ENCODE measurements at places on chromosomes 2 and 18. TPM values are rescaled to one million over a fixed set of nuclear protein-coding genes. Genes with fewer than 3 reads are reported as not detected.

DNA sequence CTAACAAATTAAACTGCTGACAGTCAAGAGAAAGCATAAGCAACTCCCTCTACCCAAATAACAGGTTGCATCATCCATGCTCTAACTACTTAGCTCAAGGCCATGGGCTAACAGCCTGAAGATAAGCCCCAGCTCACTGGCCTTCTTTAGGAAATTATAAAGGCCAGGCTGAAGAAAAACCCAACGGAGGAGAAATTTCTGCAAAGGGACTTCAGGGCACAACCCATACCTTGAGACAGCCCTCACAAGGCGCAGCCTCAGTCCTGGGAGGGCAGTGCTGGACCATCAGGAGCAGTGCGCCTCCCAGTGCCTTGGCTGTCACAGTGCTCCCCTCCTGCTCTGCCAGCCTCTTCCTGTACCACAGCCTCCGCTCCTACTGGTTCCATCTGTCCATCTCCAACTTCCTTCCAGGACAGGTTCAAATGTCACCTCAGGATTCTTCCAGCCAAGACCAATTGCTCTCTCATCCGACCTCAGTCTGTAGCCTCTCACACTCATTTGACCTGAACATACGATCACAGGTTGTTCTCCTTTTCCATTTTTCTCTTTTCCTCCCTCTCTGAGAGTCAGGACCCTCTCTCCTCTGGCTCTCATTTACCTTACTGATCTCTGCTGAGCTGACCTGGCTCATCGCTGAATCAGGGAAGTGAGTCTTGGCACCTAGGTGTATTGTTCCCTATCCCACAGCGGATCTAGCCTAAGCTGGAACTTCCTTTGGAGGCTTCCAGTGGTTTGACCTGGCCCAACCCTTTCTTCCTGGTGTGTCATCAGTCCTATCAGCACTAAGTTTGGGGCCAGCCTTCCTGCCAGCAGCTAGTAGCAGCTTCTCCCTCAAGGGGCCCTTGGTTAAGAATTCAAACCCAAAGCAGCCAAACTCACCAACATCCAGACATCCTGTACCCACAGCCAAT, 1.9 kb downstream of the MCFD2 start:
- peak overlapping the region; percentile 95 for H3K27ac ChIP-seq
- peak; percentile 75 for DNase-seq
- H3K4me3 ChIP-seq = peak overlapping the region; percentile 99

GRCh38 chr2:150778828-150779227, 291.4 kb upstream of the RND3 start:
- no peaks in the 10 kb centered on the region for H3K4me1 ChIP-seq
- H3K36me3 ChIP-seq = no peaks in the 10 kb centered on the region
- H3K27ac ChIP-seq = no peak overlapping the region
- no peak for DNase-seq

GRCh38 chr2:101989740-101990460, 1.9 kb upstream of the IL1R2 start:
- H3K36me3 ChIP-seq = no peaks in the 10 kb centered on the region
- DNase-seq = no peak
- H3K4me3 ChIP-seq = no peak overlapping the region
- H3K27me3 ChIP-seq = peaks cover 57% of the 10 kb centered on the region
- peaks cover 9% of the 10 kb centered on the region for H3K4me1 ChIP-seq
- no peak overlapping the region for H3K27ac ChIP-seq

- DNase-seq = no peak
- H3K36me3 ChIP-seq = no peaks in the 10 kb centered on the region
- H3K4me1 ChIP-seq = no peaks in the 10 kb centered on the region
- no peak overlapping the region for H3K27ac ChIP-seq
- no peak overlapping the region for H3K4me3 ChIP-seq
- H3K27me3 ChIP-seq = peaks cover 2% of the 10 kb centered on the region
These were observed 107.2 kb upstream of the CAPN13 start for GRCh38 chr2:30914456-30914855.

- peak overlapping the region; percentile 91 for H3K27ac ChIP-seq
- peak overlapping the region; percentile 70 for H3K4me3 ChIP-seq
- peaks cover 42% of the 10 kb centered on the region for H3K4me1 ChIP-seq
- H3K36me3 ChIP-seq = no peaks in the 10 kb centered on the region
- peaks cover 16% of the 10 kb centered on the region for H3K27me3 ChIP-seq
These were observed 1.7 kb downstream of the RNU4ATAC start for GRCh38 chr2:121532347-121532766.

- H3K4me1 ChIP-seq = peaks cover 22% of the 10 kb centered on the region
- H3K27ac ChIP-seq = no peak overlapping the region
- no peak for DNase-seq
- H3K36me3 ChIP-seq = peaks cover 12% of the 10 kb centered on the region
- H3K27me3 ChIP-seq = no peaks in the 10 kb centered on the region
- no peak overlapping the region for H3K4me3 ChIP-seq
These were observed 11.7 kb downstream of the WDR7 start for GRCh38 chr18:56662902-56663301.

- no peaks in the 10 kb centered on the region for H3K27me3 ChIP-seq
- H3K36me3 ChIP-seq = peaks cover 23% of the 10 kb centered on the region
- H3K4me1 ChIP-seq = peaks cover 13% of the 10 kb centered on the region
- H3K27ac ChIP-seq = no peak overlapping the region
- no peak for DNase-seq
These were observed 120.3 kb upstream of the NFATC1 start for GRCh38 chr18:79275461-79275860.

Gene TAF1B
- total RNA-seq = 22.9 TPM

DNA sequence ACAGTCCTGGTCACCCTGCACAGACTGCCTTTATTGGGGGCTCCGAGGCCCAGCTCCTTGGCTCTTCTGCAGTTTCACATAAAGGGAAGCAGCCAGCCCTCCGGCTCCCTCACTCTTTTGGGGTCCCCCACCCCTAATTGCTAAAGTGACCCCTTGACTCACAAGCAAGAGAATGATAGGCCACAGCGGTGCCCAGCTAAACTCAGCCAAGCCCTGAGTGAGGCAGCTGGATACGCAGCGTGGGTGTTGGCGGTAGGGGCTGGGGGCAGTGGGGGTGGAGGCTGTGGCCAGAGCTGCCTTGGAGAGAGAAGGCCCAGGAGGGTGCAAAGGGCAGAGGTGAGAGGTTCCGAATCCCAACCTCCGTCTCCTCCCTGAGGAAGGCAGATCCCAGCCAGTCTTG, 25.5 kb upstream of the ALPP start:
- no peak overlapping the region for H3K27ac ChIP-seq
- H3K4me3 ChIP-seq = no peak overlapping the region
- H3K36me3 ChIP-seq = no peaks in the 10 kb centered on the region
- peaks cover 25% of the 10 kb centered on the region for H3K27me3 ChIP-seq
- DNase-seq = no peak

- H3K4me3 ChIP-seq = peak overlapping the region; percentile 96
- peaks cover 27% of the 10 kb centered on the region for H3K4me1 ChIP-seq
- peak overlapping the region; percentile 64 for H3K27ac ChIP-seq
- peaks cover 3% of the 10 kb centered on the region for H3K27me3 ChIP-seq
- peaks cover 29% of the 10 kb centered on the region for H3K36me3 ChIP-seq
- no peak for DNase-seq
These were observed 679 bp downstream of the PTMA start for GRCh38 chr2:231708773-231709635.

DNA sequence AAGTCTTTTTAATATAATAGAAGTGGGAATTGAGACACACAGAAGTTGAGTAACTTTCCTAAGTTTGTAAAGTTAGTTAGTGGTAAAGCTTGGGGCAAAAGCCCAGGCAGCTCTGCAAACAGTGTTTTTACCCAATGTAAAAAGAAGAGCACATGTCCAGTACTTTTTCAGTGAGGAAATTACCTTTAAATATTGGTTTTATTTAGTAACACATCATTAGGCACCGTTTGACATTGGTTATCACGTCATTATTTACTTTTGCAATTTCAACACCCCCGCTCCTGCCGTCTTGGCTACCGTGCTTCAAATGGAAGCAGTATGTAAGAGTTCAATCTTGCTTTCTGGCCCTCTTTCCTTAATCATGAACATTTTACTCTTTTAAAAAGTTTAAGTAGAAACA, 807.9 kb downstream of the EPHA4 start:
- DNase-seq = no peak
- no peak overlapping the region for H3K4me3 ChIP-seq
- H3K36me3 ChIP-seq = no peaks in the 10 kb centered on the region

DNA sequence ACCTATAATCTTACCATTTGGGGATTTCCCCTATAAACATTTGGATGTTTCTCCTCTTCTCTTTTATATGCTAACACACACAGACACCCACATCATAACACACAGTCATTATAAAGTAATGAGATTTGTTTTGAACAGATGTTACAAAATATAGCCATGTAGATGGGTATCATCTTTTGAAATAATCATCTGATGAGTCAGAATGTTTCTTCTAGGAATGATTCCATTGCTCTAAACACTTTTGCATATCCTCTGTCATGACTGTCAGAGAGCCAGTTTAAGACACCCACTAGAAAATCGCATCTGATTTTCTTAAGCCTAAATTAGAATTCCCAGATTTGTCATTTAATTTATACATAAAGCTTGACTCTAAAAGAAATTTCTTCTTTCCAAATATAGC, 442.6 kb downstream of the CMPK2 start:
- H3K36me3 ChIP-seq = no peaks in the 10 kb centered on the region
- H3K27me3 ChIP-seq = no peaks in the 10 kb centered on the region
- no peak overlapping the region for H3K27ac ChIP-seq
- DNase-seq = no peak
- H3K4me1 ChIP-seq = no peaks in the 10 kb centered on the region
- H3K4me3 ChIP-seq = no peak overlapping the region

Gene AOX1
- 44.5 TPM for total RNA-seq

DNA sequence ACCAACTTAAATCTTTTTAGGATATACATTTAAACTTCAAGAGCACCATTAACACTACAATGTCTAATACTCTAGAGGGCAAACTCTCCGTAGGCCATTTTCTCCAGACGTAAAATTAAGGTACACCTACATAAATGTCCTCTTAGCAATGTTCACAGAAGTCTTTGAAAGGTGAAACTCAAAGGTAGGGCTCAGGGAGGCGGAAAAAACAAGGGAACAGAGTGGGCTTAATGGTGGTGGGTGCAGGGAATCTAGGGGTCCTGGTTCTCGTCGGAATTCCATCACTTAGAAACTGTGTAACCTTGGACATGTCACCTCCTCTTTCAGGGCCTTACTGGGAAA, 668 bp downstream of the NFU1 start:
- peaks cover 26% of the 10 kb centered on the region for H3K4me1 ChIP-seq
- no peaks in the 10 kb centered on the region for H3K27me3 ChIP-seq
- DNase-seq = no peak
- H3K4me3 ChIP-seq = peak overlapping the region; percentile 99

GRCh38 chr2:239710953-239711861, 310.4 kb upstream of the HDAC4 start:
- H3K4me1 ChIP-seq = no peaks in the 10 kb centered on the region
- H3K36me3 ChIP-seq = peaks cover 23% of the 10 kb centered on the region
- H3K4me3 ChIP-seq = no peak overlapping the region
- peaks cover 3% of the 10 kb centered on the region for H3K27me3 ChIP-seq

Gene PTH2R
- not detected for total RNA-seq

GRCh38 chr2:83584672-83585071, 874.4 kb downstream of the SUCLG1 start:
- no peak overlapping the region for H3K27ac ChIP-seq
- H3K27me3 ChIP-seq = no peaks in the 10 kb centered on the region
- no peak overlapping the region for H3K4me3 ChIP-seq
- no peaks in the 10 kb centered on the region for H3K4me1 ChIP-seq

Gene RGPD3
- total RNA-seq = 0.11 TPM

GRCh38 chr18:76720683-76721082, 101.7 kb upstream of the ZNF236 start:
- H3K27ac ChIP-seq = no peak overlapping the region
- no peaks in the 10 kb centered on the region for H3K4me1 ChIP-seq
- H3K36me3 ChIP-seq = no peaks in the 10 kb centered on the region

Gene CACNB4
- total RNA-seq = 0.04 TPM

- no peak for DNase-seq
- no peak overlapping the region for H3K27ac ChIP-seq
- peaks cover 48% of the 10 kb centered on the region for H3K4me1 ChIP-seq
- no peaks in the 10 kb centered on the region for H3K36me3 ChIP-seq
- H3K27me3 ChIP-seq = peaks cover 4% of the 10 kb centered on the region
- H3K4me3 ChIP-seq = peak overlapping the region; percentile 62
These were observed 458.8 kb downstream of the METTL4 start for GRCh38 chr18:2112435-2113045.

Gene LDLRAD4
- not detected for total RNA-seq

DNA sequence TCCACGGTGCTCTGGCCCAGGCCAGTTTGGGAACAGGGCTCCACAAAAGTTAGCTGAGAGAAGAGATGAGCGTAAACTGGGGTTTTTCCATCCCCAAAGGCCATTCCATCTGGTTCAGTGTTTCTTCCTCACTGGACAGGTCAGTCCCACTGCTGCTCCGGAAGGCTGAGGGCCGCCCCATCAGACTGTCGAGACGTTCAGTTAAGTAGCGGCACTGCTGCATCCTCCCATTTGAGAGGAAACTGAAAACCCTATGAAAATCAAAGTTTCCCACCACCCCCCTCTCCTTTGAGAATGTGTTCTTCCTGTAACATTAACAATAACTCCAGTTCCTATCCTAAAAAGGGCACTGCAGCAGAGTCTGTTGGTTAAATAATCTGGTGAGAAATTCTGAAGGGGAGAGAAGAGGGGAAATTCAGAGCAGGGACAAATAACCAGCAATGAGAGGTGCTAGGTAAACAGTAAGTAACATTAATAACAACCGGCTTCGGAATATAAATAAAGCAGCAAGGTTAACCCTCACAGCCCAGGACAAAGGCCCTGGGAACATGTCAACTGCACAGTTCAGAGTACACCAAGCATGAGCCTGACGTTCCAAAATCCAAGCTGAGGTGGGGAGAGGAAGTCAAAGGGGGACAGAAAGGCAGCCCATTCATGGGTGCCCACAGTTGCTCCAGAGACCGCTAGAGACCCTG, 55.4 kb downstream of the UXS1 start:
- peaks cover 8% of the 10 kb centered on the region for H3K36me3 ChIP-seq
- no peak for DNase-seq
- peaks cover 3% of the 10 kb centered on the region for H3K4me1 ChIP-seq

- H3K27me3 ChIP-seq = peaks cover 4% of the 10 kb centered on the region
- DNase-seq = no peak
- peak overlapping the region; percentile 4 for H3K27ac ChIP-seq
- H3K4me1 ChIP-seq = peaks cover 54% of the 10 kb centered on the region
- H3K36me3 ChIP-seq = no peaks in the 10 kb centered on the region
These were observed 346.5 kb downstream of the TNS1 start for GRCh38 chr2:217656316-217656715.

DNA sequence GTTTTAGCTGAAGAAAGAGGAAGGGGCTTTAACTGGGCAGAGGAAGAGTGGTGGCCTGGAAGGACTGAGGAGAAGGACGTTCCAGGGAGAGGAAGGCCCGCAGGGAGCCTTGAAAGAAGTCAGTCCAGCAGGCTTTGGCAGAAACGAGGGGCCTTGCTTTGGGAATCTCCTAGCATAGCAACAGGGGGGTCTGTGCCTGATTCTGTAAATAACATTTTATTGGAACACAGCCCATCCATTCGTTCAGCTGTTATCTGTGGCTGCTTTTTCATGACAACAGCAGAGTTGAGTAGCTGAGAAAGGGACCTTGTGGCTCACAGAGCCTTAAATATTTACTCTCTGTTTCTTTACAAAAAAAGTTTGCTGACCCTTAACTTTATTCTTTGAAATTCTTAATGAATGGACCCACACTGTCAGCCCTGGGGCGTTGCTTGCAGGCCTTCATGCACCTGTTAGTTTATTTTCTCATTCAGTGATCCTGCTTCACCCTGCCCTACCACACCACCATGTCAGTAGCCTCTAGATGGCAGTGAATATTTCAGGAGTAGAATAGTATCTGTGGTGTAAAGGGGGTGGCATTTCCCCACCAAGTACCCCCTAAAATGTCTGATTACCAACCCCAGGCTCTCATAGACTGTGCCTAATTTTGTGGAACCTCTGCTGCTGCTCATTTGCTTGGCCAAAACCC, 61.0 kb downstream of the MGAT5 start:
- DNase-seq = no peak
- no peak overlapping the region for H3K27ac ChIP-seq
- H3K36me3 ChIP-seq = peaks cover 18% of the 10 kb centered on the region
- H3K4me3 ChIP-seq = no peak overlapping the region
